Adrenal gland (tissue), 19 donors: ENCODE measurements at places on chromosomes 1 and 21.

DNA sequence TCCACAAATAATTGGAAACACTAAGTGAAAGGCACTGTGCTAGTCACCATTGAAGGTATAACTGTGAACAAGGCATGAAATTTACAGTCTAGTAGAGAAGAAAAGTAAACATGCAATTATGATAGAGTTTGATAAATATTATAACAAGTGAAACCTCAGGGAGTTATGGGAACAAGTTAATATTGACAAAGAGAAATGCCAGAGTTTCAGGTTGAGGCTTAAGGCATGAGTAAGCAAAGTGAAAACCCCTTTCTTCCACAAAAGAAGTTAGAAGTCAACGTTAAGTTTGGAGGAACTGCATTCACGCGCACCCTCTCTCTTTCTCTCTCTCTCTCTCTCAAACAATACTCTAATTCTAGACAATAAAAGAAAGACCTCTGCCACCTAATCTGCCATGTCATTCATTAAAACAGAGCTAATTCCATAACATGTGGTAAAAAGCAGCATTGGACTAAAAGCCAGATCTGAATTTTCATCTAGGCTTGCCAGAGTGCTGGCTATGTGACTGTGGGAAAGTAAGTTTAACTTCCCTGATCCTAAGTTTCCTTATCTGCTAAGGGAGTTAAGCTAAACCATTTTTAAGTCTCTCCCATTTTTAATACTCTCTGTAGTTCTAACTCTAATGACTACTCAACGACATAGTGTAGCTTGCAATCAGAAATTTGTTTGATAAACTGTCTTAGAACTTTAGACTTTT is 22.0 kb downstream of the SLC44A5 start:
- no peak overlapping the region for H3K4me3 ChIP-seq
- H3K4me1 ChIP-seq: no peaks in the 10 kb centered on the region
- no peak overlapping the region for H3K27ac ChIP-seq
- H3K36me3 ChIP-seq: no peaks in the 10 kb centered on the region

- DNase-seq: no peak
- no peak overlapping the region for H3K4me3 ChIP-seq
- H3K27ac ChIP-seq: no peak overlapping the region
- no peaks in the 10 kb centered on the region for H3K36me3 ChIP-seq
- H3K27me3 ChIP-seq: no peaks in the 10 kb centered on the region
- H3K4me1 ChIP-seq: no peaks in the 10 kb centered on the region
These were observed 254.2 kb downstream of the GPR52 start for GRCh38 chr1:174702011-174702410.

- H3K4me3 ChIP-seq: no peak overlapping the region
- H3K27ac ChIP-seq: no peak overlapping the region
- no peak for DNase-seq
- H3K4me1 ChIP-seq: no peaks in the 10 kb centered on the region
- H3K27me3 ChIP-seq: no peaks in the 10 kb centered on the region
- H3K36me3 ChIP-seq: no peaks in the 10 kb centered on the region
These were observed 51.5 kb downstream of the SH3BGR start for GRCh38 chr21:39503123-39503762.

DNA sequence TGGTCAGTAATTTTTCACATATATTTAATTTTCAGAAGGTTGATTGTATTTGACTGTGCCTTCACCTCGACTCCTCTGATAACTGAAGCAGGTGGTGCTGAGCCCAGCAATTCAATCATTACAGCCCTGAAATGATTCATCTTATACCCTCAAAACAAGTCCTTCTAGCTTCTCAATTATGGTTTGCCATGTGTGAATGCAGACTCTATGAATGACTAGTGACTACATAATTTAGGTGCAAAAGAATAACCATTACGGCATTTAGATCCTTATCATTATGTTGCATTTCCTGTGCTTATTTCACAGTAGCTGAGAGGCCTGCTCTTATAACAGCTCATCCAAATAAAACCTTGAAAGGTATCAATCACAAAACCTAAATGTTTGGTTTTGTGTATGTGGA is 54.0 kb upstream of the COL11A1 start:
- H3K4me1 ChIP-seq: no peaks in the 10 kb centered on the region
- no peak for DNase-seq
- no peaks in the 10 kb centered on the region for H3K27me3 ChIP-seq
- H3K36me3 ChIP-seq: no peaks in the 10 kb centered on the region
- no peak overlapping the region for H3K27ac ChIP-seq

- no peaks in the 10 kb centered on the region for H3K36me3 ChIP-seq
- H3K4me1 ChIP-seq: no peaks in the 10 kb centered on the region
- H3K27me3 ChIP-seq: peaks cover 5% of the 10 kb centered on the region
These were observed 108.7 kb upstream of the KCNJ15 start for GRCh38 chr21:38148046-38148445.

DNA sequence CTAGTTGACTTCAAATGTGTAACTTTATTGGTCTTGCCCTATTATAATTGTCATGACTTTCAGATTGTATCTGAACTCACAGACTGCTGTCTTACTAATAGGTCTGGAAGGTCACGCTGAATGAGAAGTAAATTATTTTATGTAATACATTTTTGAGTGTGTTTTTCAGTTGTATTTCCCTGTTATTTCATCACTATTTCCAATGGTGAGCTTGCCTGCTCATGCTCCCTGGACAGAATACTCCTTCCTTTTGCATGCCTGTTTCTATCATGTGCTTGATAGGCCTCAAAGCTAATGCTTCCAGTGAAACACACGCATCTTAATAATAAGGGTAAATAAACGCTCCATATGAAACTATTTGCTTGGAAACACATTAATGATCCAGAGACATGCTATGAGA is 7.3 kb downstream of the RGS4 start:
- no peak overlapping the region for H3K27ac ChIP-seq
- no peak overlapping the region for H3K4me3 ChIP-seq
- no peaks in the 10 kb centered on the region for H3K36me3 ChIP-seq

GRCh38 chr1:153544453-153545066 is 1.0 kb downstream of the S100A4 start:
- peaks cover 46% of the 10 kb centered on the region for H3K4me1 ChIP-seq
- no peaks in the 10 kb centered on the region for H3K27me3 ChIP-seq
- no peaks in the 10 kb centered on the region for H3K36me3 ChIP-seq
- DNase-seq: no peak
